Dermis microvascular lymphatic vessel endothelial cell (primary cell): ENCODE measurements at places on chromosomes 7 and 10.

DNA sequence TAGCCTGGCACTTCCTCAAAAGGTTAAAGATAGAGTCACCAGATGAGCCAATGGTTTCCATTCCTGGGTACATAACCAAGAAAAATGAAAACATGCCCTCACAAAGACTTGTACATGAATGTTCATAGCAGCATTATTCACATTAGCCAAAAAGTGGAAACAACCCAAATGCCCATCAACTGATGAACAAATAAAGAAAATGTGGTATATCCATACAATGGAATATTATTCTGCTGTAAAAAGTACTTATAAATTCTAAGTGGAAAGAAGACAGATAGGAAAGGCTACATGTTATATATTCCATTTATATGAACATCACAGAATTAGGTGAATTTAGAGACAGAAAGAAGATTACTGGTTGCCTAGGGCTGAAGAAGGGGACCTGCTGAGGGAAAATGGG lies 10.7 kb upstream of the SLC16A9 start:
- no peak for DNase-seq

- DNase-seq = no peak
These were observed 105.4 kb upstream of the LAMB4 start for GRCh38 chr7:108235451-108236061.

- DNase-seq = peak; percentile 46
These were observed 213.1 kb downstream of the ELFN1 start for GRCh38 chr7:1883031-1883761.

DNA sequence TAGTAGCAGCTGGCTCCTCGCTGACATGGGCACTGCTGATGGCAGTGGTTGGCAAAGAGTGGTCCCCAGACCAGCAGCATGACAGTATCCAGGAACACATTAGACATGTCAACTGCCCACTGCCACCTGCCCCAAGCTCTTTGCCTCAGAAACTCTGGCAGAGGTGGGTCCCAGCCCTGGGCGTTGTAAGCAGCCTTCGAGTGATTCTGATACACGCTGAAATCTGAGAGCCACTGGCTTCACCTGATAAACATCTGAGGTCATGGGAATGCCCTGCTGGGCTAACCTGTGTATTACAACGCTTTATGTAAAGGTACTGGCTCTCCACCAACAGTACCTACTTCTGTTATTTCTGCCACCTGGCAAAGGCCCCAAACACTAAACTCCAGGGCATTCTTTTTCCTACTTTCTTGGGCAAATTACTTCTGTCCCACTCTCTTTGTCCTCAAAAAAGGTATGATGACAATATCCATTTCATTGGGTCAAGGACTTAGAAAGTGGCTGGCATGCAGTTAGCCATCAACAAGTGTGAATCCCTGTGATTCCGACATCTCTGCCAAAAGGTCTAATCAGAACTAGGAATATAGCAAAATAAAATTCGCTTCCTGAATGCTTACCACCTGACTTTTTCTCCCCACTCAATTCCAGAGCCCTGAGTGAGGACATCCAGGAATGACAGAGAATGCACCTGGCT lies 9.2 kb downstream of the SGMS1 start:
- DNase-seq = no peak

GRCh38 chr10:34281661-34282582 lies 533.2 kb downstream of the PARD3 start:
- no peak for DNase-seq

DNA sequence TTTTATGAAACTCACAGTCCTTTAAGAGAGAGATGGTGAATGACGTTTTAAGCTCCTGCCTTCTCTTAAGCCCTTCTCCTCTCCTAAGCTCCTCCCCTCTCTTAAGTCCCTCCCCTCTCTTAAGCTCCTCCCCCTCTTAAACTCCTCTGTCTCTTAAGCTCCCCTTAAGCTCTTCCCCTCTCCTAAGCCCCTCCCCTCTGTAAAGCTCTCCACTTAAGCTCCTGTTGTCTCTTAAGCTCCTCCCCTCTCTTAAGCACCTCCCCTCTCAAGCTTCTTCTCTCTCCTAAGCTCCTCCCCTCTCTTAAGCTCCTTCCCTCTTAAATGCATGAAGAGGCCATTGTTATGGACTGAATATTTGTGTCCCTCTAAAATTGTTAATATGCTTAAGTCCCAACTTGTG lies 1180.6 kb upstream of the AUTS2 start:
- no peak for DNase-seq

DNA sequence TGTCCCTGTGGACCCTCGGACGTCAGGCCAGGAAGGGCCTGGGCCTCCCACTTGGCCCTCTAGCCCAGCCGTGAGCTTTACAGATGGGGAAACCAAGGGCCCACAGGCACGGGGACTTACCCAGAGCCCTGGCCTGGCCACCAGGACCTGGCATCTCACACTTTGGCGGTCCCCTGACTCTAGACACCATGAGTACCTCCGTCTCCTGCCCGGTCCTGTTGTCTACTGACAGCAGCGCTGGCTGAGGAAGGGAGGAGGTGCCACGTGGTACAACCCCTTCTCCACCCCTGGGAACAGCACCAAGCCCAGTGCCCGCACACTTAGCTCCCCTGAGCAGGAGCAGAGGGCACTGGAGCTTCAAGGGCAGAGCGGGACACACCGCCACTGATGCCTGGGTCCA lies 26.1 kb downstream of the ADGRA1 start:
- no peak for DNase-seq
